ENCODE measurements at places on chromosomes 12 and 14. TPM values are rescaled to one million over a fixed set of nuclear protein-coding genes. Genes with fewer than 3 reads are reported as not detected.

RTN1 gene
- total RNA-seq, result not detected

PFKM gene
- 109 TPM for total RNA-seq

CLEC9A gene
- not detected for total RNA-seq

FERMT2 gene
- total RNA-seq, result 94.3 TPM

BDKRB2 gene
- 67.2 TPM for total RNA-seq

MDGA2 gene
- under 0.01 TPM for total RNA-seq

IGF1 gene
- total RNA-seq, result 0.83 TPM

ATP5F1B gene
- 542 TPM for total RNA-seq

ATN1 gene
- total RNA-seq, result 16.9 TPM

ZNF740 gene
- total RNA-seq, result 11.6 TPM

RNU4-1 gene
- total RNA-seq, result under 0.01 TPM

STON2 gene
- total RNA-seq, result 46.1 TPM

AGAP2 gene
- total RNA-seq, result 0.15 TPM

CCDC196 gene
- total RNA-seq, result not detected

TAS2R13 gene
- 4.7 TPM for total RNA-seq

ACOT6 gene
- not detected for total RNA-seq

PIWIL1 gene
- not detected for total RNA-seq

REC8 gene
- total RNA-seq, result 2.3 TPM

ADAM21 gene
- total RNA-seq, result 1.5 TPM

KCNJ8 gene
- total RNA-seq, result 10.6 TPM

Data from smooth muscle cell of trachea (primary cell).